Stimulated activated CD4-positive, alpha-beta T cell treated with anti-CD3 and anti-CD28 coated beads, TNF-alpha, amount 100 ng/mL, for 24 hours (primary cell): ENCODE measurements at places on chromosomes 16 and 17.

GRCh38 chr16:64339052-64339770 is 782.7 kb downstream of the CDH11 start:
- no peak for DNase-seq

- no peak for DNase-seq
Observed at GRCh38 chr16:81486540-81487061, 42.0 kb downstream of the CMIP start.

DNA sequence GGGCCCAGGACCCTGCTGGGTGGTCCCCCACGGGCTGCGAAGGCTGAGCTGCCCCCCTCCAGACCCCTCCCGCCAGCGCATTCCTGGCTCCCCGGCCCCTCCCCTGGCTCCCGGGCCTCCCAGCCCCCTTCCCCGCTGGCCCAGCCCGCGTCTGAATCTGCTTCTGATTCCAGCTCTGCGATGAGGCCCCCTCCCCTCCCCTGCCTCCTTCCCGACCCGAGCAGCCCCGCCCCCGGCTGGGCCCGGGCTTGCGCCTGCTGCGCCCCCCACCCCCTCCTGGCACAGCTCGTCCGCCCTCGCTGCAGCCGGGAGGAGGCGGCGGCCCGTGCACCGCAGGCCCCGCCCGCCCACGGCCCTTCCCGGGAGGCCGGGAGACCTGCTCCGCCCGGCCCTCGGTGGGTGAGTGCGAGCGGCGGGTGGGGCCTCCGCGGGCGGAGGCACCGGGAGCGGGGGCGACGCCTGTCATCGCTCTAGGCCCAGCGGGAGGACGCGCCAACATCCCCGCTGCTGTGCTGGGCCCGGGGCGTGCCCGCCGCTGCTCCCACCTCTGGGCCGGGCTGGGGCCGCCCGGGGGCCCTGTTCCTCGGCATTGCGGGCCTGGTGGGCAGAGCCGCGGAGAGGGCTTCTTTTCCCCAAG is at the start of gene NTN3:
TSS of gene NTN3 (plus strand) at position 282 of the 637 bp plus-strand sequence. CDS start 405 bp downstream, outside the sequence.
- no peak for DNase-seq

GRCh38 chr16:50428116-50428515 is 59.3 kb upstream of the BRD7 start:
- no peak for DNase-seq

GRCh38 chr17:72935984-72936383 is 156.5 kb downstream of the SLC39A11 start:
- DNase-seq: no peak

GRCh38 chr16:63185235-63185780 is 1149.1 kb upstream of the CDH8 start:
- DNase-seq: no peak

GRCh38 chr17:35312790-35313711 is 60.4 kb downstream of the SLFN11 start:
- DNase-seq: peak; percentile 42

DNA sequence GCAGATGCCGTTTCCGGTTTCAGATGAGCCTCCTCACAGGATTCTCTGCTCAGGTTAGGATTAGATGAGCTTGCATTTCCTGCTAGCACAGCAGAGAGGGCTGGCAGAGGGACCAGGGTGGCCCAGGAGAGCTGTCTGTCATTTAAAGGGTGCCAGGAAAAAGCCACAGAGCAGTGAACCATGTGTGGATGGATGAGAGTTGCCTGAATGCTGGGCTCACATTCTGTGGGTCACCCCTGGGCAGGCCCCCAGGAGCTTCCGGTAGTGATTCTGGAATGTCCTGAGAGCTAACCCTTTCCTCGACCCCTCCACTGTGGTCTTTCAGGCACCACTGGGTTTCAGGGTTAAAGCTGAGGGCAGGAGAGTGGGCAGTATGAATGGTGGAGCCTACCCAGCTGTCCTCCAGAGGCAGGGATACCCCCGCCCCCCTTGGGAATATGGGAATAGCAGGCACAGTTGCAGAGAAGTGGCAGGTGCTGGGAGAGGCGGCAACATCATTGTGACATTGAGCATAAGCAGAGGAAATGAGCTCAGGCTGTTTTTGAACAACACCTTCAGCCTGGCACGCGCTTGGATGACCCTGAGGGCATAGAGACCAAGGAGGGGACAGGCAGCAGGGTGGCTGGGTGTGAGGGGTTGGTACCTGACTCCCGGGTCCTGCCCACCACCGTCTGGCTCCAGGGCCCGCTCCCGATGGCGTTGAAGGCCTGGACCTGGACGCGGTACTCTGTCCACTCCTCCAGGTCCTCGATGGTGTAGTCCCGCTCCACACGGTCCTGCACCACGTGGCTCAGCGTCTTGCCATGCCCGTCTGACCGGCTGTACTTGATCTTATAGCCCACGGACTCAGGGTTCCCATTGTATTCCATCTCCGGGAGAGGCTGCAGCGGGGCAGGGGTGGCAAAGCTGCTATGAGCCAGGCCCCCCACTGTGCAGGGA is 83.0 kb upstream of the CDC42EP4 start:
- no peak for DNase-seq

DNA sequence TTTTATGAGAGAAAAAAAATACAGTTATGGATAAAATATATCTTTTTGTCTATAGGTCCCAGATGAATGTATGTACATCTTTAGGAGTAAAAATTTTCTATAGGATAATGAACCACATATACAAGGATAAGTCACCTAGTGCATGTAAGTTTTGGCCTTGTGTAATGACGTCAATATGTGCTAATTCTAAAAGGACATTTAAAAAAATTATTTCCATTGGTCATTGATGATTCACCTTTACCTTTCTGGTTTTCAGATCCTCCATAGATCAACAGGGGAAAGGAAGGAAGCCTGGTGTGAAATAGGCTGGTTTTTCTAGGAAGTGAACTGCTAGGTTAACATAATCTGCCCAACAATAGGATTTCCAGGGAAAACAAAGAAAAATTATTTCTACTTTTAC is 684.3 kb upstream of the SOX9 start:
- no peak for DNase-seq

DNA sequence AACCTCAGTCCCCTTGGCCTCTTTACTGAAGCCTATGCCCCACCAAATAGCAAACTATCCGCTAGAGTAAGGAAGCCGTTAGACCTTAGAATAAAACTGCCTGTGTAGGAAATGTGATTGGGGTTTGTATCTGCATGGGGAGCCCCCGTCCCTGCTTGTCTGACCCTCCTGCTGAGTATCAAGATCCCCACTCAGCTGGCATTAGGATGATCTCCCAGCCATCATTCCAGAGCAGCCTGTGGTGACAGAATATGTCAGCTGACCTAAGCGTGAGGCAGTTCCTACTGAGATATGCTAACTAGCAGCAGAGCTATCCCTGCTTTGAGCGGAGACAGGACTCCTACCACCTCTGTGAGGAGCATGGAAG is 645 bp upstream of the GFOD2 start:
- DNase-seq: peak; percentile 0

DNA sequence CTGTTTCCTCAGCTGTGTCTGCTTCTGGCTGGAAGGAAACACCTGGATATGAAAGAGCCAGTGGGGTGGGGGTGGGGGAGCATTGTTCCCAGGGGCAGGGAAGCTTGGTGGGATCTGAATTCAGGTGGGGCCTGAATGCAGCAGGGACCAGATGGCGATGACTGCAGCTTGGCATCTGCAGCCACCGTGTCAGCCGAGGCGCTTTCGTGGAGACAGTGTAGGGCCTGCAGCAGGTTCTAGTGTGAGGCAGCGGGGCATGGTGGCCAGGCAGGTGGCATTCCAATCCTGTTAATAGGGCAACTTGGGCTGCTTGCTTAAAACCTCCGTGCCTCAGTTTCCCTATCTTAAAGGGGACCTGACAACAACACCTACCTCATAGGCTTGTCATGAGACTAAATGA is 1.7 kb downstream of the PIK3R6 start:
- DNase-seq: no peak

DNA sequence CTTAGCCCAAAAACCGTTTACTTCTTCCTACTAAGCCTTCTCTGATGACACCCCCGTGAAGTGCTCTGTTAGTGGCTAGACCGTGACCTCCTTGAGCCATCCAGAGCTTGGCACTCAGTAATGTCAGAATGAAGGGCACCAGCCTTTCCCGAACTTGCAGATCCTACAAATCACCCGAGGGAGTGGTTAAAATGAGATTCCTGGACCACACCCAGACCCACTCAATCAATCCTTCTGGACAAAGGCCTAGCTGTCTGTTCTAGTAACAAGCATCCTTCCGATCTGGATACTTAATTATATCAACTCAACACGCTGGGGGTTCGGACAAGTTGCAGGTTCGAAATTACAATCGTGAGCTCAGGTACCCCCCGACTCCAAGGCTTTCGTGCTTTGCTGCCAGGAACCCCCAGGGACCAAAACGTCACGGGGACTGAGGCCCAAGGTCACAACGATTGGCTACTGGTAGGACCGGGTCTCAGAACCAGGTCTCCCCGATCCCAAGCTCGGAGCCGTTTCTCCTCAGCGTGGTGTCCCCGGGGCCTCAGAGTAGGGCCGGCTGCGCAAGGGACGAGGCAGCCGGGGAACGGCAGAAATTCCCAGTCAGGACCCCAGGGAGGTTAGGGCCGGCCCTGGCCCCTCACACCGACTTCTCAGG is 527 bp downstream of the CIAPIN1 start:
- peak; percentile 21 for DNase-seq

DNA sequence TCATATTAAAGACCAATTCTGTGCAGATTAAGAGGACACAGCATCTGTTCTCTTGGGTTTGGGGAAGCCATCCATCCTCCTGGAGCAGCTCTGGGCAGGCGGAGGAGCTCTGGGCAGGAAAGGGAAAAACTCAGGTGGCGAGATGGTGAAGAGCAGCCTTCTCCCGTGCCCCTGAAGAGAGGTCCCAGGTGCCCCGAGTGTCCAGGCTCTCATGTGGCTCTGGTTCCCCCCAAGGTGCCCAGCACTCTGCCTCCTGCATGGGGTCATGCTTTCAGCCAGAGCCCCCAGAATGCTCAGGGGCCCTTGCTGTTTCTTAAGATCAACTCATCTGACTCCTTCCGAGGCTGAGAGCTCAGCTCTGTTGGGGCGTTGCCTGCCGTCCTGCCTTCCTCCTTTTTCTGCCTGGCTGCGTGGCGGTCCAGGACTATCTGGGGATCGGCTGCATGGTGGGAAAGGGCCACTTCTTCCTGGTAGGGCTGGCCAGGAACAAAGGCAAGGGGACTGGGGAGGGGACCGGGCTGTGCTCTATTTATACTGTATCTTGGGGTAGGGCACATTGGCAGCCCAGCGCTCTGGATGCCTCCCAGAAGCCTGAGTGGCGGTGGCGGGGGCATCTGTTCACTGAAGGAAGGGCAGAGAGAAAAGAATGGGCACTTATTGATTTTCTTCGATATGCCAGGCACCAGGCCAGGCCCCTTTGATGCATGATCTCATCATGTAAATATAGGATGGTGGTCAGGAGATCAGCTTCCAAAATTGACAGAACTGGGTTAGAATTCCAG is 103.2 kb upstream of the SDK2 start:
- no peak for DNase-seq

DNA sequence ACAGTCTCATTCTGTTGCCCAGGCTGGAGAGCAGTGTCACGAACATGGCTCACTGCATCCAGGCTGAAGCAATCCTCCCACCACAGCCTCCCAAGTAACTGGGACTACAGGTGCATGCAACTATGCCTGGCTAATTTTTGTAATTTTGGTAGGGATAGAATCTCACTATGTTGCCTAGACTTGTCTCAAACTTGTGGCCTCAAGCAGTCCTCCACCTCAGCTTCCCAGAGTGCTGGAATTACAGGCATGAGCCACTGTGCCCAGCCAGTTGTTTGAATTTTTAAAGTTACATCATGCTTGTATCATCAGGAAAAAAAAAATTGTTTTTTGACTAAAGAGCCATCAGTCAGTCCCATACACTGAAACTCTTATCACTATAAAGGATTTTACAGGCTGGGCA is 17.1 kb upstream of the VPS4A start:
- no peak for DNase-seq

GRCh38 chr16:88005181-88005581 is 53.9 kb downstream of the BANP start:
- no peak for DNase-seq

GRCh38 chr17:61436273-61436672 is 15.9 kb upstream of the TBX4 start:
- DNase-seq: no peak

- no peak for DNase-seq
Observed at GRCh38 chr17:82943339-82943738, 103.5 kb upstream of the ZNF750 start.

DNA sequence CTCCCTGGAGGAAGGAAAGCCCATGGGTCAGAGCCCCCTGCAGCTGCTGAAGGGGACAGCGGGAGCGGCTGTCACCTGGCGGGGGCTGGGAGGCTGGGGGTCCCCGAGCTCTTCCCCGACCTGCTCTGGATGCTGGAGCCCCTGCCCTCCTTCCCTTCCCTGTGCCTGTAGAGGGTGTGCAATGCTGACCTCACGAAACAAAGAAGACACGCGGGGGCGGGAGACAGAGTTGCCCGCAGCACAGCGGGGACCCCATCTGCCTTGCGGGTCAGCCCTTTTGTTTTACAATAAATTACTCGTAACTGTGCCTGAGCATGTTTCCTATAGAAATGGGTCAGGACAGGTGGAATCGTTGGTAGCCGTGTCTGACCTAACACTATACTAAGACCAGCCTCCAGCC is 6.3 kb downstream of the SECTM1 start:
- DNase-seq: no peak

DNA sequence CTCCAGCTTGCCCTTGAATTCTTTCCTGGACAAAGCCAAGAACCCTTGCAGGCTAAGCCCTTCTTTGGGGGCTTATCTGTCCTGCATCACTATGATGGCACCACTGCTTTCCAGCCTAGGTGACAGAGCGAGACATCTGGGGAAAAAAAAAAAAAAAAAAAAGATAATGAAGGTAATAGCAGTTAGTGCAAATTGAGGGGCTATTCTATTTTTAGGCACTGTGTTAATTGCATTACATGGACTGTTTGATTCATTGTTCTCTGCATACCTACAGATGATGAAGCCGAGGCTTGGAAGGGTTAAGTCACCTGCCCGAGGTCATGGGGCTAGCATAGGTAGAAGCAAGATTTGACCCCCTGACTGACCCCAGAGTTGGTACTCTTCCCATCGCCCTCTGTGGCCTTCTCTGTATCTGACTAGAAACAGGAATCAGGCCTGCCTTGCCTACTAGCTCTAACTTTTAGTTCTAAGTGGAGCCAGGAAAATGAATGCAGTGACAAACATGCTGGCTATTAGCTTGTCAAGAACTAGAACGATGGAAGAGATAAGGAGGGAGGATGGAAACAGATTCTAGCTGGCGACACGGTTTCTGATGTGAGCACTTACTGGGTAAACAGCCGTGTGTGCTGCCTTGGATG is 312.1 kb downstream of the SNX29 start:
- no peak for DNase-seq

- no peak for DNase-seq
Observed at GRCh38 chr16:70741783-70742125, 55.9 kb upstream of the MTSS2 start.
